ENCODE measurements at places on chromosomes 1 and 21. TPM values are rescaled to one million over a fixed set of nuclear protein-coding genes. Genes with fewer than 3 reads are reported as not detected.
A peak's percentile ranks its signal among the peaks of the same experiment; 100 is the strongest.

CGN gene
- total RNA-seq = 106 TPM

DNA sequence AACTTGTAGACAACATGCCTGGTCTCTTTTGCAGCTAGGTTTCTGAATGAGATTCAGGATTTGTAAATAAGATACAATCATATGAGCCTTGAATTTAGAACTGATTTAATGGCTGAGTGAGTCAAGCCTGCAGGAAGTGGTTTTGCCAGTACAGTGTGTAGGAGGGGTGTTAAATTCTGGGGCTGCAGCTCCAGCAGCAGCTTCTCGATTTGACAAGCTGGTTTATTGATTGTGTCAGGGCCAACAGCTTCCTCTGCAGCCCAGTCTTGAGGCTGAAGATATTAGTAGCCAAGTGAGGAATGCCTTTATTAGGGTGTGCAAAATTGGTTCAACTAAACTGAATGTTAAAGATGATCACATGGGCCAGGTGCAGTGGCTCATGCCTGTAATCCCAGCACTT is 11.5 kb upstream of the PLA2G5 start:
- no peaks in the 10 kb centered on the region for H3K27me3 ChIP-seq
- DNase-seq = no peak
- no peaks in the 10 kb centered on the region for H3K36me3 ChIP-seq
- no peak overlapping the region for H3K4me3 ChIP-seq
- H3K4me1 ChIP-seq = peaks cover 13% of the 10 kb centered on the region
- no peak overlapping the region for H3K27ac ChIP-seq

S1PR1 gene
- total RNA-seq = 72.1 TPM

GRCh38 chr1:147236959-147237791 is 5.3 kb upstream of the CHD1L start:
- no peaks in the 10 kb centered on the region for H3K27me3 ChIP-seq
- H3K36me3 ChIP-seq = no peaks in the 10 kb centered on the region
- peak overlapping the region; percentile 64 for H3K27ac ChIP-seq
- peaks cover 27% of the 10 kb centered on the region for H3K4me1 ChIP-seq

GRCh38 chr1:41682149-41682548 is 197.7 kb upstream of the EDN2 start:
- H3K27me3 ChIP-seq = no peaks in the 10 kb centered on the region
- H3K4me3 ChIP-seq = no peak overlapping the region
- H3K36me3 ChIP-seq = no peaks in the 10 kb centered on the region
- H3K27ac ChIP-seq = no peak overlapping the region
- H3K4me1 ChIP-seq = peaks cover 14% of the 10 kb centered on the region

C1orf185 gene
- total RNA-seq = not detected

DNA sequence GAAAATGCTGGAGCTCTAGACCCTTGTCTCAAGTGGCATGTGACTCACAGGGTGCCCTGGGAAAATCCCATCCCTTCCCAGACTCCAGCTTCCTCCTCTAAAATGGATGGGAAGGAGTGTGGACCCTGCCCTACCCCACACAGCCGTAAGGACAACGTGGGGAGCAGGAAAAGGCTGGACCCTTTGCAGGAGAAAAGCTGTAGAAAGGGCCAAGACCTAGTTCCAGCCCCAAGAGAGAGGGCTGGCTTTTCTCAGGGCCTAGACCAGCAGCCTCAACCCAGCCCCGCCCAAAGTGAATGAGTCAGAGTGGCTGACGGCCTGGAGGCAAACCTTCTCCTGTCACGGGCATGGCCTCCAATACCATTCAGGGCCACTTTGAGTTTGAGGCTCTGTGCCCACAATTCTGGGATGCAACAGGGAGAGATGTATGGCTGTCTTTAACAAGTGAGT is 1.1 kb downstream of the LAMB3 start:
- H3K36me3 ChIP-seq = no peaks in the 10 kb centered on the region
- peaks cover 56% of the 10 kb centered on the region for H3K4me1 ChIP-seq
- H3K4me3 ChIP-seq = peak overlapping the region; percentile 39
- H3K27me3 ChIP-seq = no peaks in the 10 kb centered on the region
- DNase-seq = peak; percentile 89

AXDND1 gene
- total RNA-seq = 0.44 TPM

DNA sequence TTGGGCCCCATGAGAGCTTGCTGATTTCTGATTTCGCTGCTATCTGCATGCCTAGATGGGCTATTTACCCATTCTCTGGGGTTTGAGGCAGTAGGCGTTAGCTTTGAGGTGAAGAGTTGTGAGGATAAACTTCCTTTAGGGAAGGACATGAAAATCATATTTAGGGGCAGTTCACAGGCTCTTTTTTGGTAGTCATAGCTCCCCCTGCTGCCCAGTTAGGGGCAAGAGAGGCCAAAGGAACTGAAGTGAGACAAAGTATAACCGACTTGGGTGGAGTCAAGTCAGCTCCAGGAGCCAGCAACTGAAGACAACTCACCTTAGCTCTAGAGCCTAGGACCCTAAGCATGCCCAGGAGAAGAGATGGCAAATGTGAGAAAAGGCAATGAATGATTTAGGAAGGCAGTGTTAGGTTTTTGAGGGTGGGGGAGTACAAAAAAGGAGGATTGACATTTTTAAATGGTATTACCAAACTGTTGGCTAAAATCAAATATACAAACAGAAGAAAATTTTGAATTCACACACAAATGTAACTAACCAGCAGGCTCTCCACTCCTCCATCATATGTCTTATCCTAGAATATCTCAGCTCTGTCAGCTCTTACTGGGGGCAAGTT is 625.2 kb downstream of the LMO4 start:
- no peaks in the 10 kb centered on the region for H3K4me1 ChIP-seq
- H3K27ac ChIP-seq = no peak overlapping the region
- no peaks in the 10 kb centered on the region for H3K27me3 ChIP-seq
- H3K36me3 ChIP-seq = no peaks in the 10 kb centered on the region

PTPRU gene
- total RNA-seq = 72.5 TPM

DNA sequence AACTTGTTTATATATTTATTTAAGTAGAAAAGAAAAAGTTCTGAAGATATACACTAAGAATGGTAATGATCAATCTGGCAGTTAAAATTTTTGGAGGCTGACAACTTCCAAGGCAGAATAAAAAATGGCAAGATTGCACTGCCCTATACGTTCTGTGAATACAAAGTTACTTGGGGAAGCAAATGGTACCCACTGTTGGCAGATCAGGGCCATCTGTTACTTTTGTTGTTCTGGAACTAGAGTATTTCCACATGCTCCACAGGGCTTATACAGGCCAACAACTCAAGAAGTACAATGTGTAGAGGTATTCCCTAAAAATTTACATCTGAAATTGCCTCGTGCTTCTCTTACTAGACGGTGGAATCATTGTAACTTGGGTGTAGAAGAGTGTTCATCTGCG is 53.2 kb downstream of the AHCTF1 start:
- H3K36me3 ChIP-seq = peaks cover 15% of the 10 kb centered on the region
- H3K27me3 ChIP-seq = no peaks in the 10 kb centered on the region
- H3K4me3 ChIP-seq = no peak overlapping the region
- DNase-seq = no peak
- H3K27ac ChIP-seq = no peak overlapping the region

DNA sequence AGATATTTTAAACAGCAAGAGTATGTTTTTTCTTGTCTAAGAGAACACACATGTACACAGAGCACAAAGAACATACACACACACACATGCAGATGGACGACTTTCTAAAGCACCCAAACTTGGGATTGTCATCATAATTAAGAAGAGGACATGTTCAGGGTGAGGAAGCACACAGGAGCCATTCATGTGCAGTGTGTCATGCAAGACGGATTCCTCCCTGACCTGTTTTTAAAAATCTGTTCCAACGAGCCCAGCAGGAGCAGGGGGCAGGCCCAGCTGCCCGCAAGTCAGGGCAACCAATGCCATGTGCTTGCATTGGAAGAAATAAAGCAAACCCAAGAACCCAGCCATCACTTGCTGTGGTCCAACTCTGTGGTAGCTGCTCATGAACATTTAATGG is 167.3 kb upstream of the ZNF644 start:
- no peak overlapping the region for H3K4me3 ChIP-seq
- no peak for DNase-seq
- H3K27me3 ChIP-seq = no peaks in the 10 kb centered on the region
- no peak overlapping the region for H3K27ac ChIP-seq
- no peaks in the 10 kb centered on the region for H3K4me1 ChIP-seq
- H3K36me3 ChIP-seq = no peaks in the 10 kb centered on the region

DNA sequence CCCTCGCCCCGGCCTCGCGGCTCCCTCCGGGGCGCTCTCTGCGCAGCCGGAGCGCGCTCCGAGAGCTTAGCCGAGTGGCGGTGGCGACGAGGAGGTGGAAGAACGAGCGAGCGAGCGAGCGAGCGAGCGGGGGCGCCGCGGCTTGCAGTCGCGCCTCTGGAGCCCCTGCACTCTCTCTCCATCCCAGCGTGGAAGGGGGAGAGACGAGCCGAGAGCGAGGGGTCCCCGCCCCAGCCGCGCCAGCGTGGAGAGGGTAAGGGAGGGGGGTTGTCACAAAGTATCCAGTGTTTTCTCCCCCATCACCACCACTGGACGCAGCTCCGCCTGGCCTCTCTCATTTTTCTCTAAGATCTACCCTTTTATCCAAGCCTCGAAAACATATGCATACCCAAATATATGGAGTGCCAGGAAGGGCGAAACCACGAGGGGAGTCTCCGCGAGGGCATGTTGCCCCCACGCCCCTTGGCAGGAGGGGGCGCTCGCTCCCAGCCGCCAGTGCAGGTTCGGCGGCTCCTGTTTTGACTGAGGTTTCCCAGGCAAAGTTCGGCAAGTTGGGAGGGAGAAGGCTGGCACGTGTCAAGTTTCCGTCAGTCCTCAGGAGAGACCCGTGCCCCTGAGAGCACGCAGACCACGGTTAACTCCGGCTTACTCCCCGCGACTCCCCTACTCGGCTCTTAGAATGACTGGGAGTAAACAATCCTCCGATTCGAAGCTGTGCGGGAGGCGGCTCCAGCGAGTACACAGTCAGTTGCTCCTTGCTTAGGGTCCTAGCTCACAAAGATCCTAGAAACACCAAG is 569 bp upstream of the DAB1 start:
- H3K36me3 ChIP-seq = no peaks in the 10 kb centered on the region
- H3K4me3 ChIP-seq = no peak overlapping the region
- DNase-seq = peak; percentile 80

DNA sequence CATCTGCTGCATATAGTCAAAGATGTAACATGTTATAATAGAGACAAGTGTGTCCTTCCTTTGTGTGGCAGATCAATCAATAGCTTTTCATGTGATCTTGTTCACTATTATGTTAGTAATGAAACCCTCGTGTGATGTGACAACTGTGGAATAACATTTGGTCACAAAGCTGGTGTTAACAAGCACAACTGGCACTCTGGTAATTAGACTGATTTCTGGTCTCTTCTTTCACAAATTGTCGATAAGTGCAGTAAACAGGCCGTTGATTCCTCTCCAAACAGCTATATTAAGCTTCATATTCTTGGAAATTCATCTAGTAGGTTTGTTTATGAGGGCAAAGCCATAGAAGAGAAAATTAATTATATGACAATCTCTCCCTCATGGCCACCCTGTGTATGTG is 616.7 kb upstream of the PTBP2 start:
- H3K36me3 ChIP-seq = no peaks in the 10 kb centered on the region
- DNase-seq = no peak
- no peak overlapping the region for H3K4me3 ChIP-seq

DNA sequence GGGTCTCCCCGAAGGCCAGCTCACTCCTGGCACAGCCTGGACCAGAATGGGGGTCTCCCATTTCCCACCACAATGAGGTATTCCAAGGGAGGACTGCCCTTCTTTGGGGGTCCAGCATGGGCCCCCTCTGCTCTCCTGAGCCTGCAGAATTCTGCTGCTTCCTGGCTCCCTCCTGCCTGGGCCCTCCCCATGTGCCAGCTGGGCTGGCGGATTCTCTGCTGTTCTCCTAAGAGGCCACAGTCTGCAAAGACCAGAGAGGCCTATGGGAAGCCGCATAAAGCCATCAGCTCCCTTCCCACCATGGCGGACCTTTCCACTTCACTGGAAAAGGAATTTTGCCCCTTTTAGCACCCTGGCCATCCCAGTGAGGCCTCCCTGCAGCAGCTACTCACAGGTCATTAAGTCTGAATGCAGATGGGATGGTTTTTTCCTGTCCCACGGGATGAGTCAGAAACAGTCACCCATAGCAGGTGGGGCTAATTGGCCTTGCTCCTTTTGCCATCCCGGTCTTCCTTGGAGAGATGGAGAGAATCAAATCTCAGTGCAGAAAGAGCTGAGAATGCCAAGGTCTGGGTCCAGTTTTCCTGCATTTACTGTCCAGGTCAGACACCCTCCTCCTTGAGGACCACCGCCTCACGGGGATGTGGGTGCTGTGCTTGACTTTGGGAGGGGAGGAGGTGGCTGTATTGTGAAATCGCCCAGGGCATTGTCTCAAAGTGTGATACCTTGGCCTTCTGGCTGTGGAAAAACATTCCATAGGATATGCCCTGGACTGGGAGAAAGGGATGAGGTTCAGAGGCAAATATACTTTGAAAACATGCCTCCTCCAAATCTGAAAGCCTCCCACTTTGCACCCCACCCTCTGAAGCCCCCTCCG is 23.2 kb downstream of the MYBPH start:
- no peak overlapping the region for H3K27ac ChIP-seq
- H3K4me3 ChIP-seq = no peak overlapping the region
- H3K36me3 ChIP-seq = no peaks in the 10 kb centered on the region
- H3K4me1 ChIP-seq = peaks cover 9% of the 10 kb centered on the region

DNA sequence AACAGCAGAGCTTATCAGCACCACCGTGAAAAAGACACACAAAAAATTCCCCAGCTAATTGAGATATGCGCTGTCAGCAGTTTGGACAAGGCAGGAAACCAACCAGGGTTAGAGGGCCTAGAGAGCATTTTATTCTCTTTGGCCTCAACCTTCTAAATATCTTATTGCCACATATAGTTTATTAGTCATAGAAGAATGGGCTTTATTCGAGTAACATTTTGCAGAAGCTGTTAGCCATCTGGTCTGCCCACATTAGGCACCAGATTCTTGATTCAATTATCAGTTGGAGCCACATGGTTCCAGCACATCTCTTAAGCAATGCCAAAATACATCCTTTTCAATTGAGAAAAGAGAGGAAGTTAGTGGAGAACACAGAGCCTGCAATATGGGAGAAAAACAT is 109.9 kb upstream of the CXADR start:
- H3K27ac ChIP-seq = no peak overlapping the region
- no peaks in the 10 kb centered on the region for H3K27me3 ChIP-seq
- no peaks in the 10 kb centered on the region for H3K36me3 ChIP-seq
- DNase-seq = no peak
- no peaks in the 10 kb centered on the region for H3K4me1 ChIP-seq

NLRP3 gene
- 8.2 TPM for total RNA-seq

GRCh38 chr1:27886744-27887143 is 14.4 kb downstream of the THEMIS2 start:
- no peaks in the 10 kb centered on the region for H3K27me3 ChIP-seq
- H3K27ac ChIP-seq = peak overlapping the region; percentile 89
- H3K36me3 ChIP-seq = peaks cover 47% of the 10 kb centered on the region

All from upper lobe of left lung (tissue), 6 donors.